ENCODE measurements at places on chromosomes 7 and 10. TPM values are rescaled to one million over a fixed set of nuclear protein-coding genes. Genes with fewer than 3 reads are reported as not detected.

DNA sequence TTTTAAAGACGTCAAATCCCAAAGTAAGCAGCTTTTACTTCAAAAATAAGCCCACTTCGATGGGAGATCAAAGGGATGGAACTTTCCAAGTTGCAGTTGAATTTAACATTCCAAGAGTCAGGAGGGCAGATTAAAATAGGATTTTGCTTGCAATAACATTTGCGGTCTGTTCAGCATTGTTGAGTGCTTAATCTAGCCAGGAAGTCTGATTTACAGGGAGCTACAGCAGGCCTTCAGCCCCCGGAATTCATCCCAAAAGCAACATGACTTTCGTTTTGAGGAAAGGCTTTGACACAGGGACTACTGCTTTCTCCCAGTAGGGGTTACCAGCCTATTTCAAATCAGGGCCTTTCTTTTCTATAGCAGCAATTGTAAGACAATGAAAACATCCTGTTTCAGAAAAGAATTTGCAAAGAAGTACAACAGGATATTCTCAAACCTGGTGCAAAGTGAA is 279.6 kb upstream of the PITRM1 start:
- no peak for DNase-seq

CTAGE15 gene
- total RNA-seq, result not detected

- DNase-seq, result no peak
These were observed 12.7 kb upstream of the TMEM273 start for GRCh38 chr10:49200854-49201253.

GRCh38 chr10:114499630-114500190 is 95.4 kb upstream of the AFAP1L2 start:
- no peak for DNase-seq

IGF2BP3 gene
- 0.16 TPM for total RNA-seq

DNA sequence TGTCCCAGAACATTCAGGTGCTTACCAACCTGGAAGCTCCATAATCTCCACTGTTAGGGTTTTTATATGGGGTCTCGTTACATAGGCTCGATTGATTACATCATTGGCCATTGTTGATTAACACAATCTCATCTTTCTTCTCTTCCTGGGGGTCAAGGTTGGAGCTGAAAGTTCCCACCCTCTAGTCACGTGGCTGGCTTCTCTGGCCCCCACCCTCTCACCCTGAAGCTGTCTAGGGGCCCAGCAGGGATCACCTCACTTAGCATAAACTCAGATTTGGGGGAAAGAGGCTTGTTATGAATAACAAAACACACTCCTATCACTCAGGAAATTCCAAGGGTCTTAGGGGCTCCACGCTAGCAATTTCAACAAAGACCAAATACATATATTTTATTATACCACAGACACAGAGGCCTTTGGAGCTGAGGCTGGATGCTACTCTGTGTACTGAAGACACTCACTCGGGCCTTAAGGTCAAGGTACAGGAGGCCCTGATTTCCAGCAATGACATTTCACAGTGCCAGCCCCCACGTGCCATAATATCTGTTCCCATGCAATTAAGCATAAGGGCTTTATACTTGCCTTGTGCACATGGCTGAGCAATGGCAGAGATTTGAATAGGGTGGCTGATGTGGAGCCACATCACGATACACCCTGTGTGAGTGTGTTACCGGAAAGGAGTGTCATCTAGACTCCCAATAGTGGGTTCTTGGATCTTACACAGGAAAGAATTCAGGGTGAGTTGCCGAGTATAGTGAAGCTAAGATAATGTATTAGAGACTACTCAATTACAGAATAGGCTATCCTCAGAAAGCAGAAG is 108.2 kb downstream of the COL26A1 start:
- DNase-seq, result no peak

DNA sequence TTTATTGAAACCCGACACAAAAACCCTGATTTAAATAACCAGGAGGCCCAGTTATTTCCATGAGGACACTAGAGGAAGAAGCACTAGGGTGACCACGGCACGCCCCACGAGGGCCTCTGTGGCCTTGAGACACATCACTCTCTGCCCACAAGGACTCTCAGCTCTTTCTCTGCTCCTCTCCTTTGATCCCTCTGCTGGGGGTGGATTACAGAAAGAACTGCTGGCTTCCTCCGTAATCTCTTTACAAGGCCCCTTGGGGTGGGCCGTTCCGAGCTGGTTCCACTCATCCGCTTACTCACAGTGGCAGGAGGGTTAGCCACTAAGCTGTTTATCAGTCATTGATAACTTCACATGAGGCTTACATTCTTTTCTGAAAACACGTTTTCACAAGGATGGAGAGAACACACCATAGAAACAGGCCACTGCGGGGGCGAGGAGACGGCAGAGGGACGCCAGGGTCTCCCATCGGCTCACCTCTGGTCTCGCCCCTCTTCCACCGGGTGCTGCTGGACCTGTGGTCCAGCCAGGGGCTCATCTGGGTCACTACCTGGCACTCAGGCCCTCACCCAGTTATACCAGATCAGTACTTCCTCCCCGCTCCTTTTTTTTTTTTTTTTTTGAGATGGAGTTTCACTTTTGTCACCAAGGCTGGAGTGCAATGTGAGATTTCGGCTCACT is 17.6 kb upstream of the PFKFB3 start:
- DNase-seq, result no peak

DNA sequence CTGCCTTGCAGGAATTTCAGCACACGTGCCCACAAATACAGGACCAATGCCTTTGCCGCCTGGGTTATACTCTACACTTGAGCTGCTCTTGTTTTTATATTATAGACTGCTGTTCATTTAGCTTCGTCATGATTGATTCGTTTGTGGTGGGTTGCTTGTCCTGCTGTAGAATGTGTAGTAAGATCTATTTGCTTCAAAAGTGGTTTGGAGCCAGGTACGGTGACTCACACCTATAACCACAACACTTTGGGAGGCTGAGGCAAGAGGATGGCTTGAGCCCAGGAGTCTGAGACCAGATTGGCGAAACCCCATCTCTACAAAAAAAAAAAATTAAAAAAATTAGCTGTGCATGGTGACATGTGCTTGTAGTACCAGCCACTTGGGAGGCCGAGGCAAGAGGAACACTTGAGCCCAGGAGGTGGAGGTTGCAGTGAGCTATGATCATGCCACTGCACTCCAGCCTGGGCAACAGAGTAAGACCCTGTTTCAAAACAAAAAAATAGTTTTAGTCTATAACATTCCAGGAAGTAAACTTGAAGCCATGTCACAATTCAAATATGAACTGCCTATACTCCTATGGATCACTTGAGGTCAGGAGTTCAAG is 9.0 kb upstream of the RHBDD2 start:
- DNase-seq, result no peak

DNA sequence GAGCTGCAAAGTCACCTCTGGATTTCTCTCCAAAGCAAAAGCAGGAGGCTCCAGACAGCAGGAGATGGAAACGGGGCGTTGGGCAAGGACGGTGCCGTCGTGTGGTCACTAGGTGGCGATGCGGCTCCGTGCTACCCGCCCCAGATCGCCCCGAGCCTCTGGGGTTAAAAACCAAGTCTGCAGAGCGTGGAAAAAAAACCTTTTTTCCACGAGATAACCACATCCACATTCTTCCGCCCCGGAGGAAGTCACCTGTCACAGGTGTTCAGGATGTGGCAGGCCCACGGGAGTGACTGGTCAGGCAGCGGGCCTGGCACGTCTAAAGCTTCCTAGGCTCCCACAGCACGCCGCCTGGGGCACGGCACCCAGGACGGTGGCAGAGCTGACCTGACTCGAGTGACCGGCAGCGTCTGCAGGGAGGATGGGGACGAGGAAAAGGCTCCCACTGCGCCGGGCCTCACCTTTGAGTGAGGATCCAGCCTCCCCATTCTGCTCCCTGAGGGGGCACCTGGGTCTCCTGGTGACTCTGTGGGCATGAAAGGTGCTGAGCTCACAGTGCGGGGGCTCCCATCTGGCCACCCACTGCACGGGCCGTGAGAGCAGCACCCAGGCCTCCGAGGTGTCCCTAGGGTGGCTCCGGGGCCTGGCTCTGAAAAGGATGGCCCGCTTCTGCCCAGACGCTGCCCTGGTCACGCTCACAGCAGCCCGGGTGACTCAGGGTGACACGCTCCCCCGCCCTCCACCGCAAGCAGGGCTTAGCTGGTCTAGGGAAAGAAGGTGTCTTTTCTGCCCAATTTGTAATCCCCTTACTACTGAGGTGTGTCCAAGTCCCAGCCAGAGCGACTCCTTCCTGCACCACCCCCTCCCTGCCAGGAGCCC is 71.3 kb upstream of the TNRC18 start:
- DNase-seq, result peak; percentile 86

- peak; percentile 95 for DNase-seq
These were observed at the start of the genes CDC123 and NUDT5 for GRCh38 chr10:12195603-12196506. Gene CDC123, plus strand, starts transcription at chr10:12196188. Its CDS starts 58 bp downstream, at chr10:12196246. Gene NUDT5, minus strand, starts transcription at chr10:12195891. Its CDS starts 9,600 bp downstream, at chr10:12186291.

DNA sequence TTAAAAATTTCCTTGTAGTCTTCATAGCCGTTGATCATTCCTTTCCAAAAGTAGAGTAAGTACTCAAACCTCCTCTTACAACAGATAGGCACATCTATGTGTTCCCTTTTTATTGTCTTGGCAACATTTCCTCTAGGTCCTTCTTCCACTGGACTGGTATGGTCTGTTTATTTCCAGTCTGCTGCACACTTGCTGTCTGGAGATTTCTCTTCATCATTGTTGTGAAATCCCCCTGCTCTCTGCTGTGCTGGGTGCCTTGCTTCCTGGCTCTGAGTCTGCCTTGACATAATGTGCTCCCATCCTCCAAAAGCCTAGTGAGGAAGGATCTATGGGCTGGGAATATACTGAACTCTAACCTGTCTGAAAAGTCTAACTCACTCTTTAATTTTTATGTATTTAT is 545.3 kb upstream of the VSTM2A start:
- DNase-seq, result no peak

GRID1 gene
- 3.0 TPM for total RNA-seq

CALML5 gene
- not detected for total RNA-seq

- DNase-seq, result no peak
These were observed 140.4 kb upstream of the NPY start for GRCh38 chr7:24143547-24143946.

ANXA8 gene
- total RNA-seq, result not detected

- DNase-seq, result no peak
These were observed 136.6 kb downstream of the CHN2 start for GRCh38 chr7:29331163-29331562.

WNT2 gene
- total RNA-seq, result 0.70 TPM

- DNase-seq, result no peak
These were observed 213.4 kb downstream of the AUTS2 start for GRCh38 chr7:69811476-69812308.

DNA sequence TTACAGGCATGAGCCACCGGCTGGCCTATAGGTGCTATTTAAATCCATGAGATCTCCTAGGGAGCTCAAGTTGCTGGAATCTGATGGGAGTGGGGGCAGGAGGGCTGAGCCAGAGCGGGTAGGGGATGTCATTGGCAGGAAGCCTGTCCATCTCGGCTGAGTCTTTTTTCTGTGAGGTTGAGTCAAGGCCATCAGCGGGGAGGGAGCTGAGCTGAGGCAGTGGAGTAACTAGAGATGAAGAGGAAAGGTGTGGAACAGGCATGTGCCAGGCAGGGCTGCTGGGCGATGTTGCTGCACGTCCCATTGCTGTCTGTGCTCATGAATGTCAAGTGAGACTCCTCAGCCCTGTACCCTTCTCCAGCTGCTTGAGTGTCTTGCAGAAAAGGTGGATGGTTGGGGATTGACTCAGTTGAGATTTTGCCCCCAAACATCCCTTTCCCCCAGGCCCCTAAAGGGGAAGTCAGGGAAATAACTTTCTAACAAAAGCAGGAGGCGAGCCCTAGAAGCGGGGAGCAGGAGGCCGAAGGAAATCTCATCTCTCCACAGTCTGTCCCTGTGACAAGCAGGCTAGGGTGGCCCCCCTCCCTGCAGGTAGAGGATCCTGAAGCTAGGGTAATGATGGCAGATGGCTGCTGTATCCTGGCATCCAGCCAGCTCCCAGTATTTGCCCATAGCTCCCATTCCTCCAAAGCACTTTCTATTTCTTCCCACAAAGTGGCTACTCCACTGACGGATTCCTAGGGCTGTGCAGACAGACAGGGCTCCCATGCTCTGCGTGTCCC is 5.4 kb downstream of the ATP6V1F start:
- DNase-seq, result no peak

GRCh38 chr10:132517951-132518521 is 19.6 kb upstream of the INPP5A start:
- DNase-seq, result peak; percentile 76
